ENCODE measurements at places on chromosomes 7 and 10.

DNA sequence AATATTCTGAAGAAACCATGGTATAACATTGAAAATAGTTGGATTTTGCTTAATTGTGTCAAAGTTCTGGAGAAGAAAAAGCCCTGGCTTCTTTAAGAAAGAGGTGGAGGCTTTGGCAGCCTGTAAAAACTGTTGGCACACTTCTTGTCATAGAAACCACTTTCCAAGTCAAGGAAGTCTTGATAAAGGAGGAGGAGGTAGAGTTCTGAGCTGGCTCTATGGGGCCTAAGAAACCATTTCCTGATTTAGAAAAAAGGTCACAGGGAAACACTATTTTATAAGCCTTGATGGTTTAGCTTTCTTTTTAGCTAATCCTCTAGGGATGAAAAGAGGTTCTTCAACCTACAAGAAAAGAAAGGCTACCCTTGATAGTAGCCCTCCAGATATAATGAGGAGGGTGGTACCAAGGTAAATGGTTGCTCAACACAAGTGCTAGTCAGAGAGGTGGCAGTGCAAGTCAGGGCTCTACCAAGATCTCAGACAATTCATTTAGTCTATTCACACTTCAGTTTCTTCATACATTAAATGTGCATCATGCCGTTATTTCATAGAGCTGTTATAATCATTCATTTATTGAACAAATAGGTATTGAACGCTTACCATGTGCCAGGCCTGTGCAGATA, 346.9 kb downstream of the RNLS start:
- no peak for DNase-seq

DNA sequence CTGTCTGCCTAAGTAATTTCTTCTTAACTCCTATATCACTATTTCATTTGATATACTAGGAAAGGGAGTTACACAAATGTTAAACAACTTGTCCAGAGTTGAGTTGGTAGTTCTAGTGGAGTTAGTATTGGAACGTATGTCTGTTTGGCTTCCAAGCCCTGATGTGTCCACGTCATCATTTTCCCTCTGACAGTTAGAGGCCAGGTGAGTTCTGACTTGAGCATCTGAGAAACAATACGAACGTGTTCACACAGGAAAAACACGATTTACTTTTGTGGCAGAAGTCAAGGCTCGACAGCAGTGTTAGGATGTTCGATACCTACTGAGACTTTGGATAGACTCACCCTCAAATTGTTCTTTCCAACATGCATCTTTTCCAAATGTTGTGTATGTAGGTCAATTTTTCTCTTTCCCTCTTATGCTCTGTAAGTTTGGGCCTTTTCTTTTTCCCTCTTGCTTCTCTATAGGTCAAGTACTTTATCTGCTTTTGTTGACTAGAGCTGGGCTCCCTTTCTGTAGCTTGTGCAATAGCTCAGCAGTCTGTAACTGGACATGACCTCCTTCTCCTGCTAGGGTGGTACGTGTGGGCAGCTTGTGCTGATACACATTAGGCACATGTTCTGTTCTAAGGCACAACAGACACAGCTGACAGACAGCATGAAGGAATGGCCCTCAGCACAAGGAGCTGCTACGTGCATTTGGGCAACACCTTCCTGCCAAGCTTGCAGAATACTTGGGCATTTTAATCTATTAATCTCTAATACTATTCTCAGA, 222.9 kb downstream of the PTEN start:
- no peak for DNase-seq

DNA sequence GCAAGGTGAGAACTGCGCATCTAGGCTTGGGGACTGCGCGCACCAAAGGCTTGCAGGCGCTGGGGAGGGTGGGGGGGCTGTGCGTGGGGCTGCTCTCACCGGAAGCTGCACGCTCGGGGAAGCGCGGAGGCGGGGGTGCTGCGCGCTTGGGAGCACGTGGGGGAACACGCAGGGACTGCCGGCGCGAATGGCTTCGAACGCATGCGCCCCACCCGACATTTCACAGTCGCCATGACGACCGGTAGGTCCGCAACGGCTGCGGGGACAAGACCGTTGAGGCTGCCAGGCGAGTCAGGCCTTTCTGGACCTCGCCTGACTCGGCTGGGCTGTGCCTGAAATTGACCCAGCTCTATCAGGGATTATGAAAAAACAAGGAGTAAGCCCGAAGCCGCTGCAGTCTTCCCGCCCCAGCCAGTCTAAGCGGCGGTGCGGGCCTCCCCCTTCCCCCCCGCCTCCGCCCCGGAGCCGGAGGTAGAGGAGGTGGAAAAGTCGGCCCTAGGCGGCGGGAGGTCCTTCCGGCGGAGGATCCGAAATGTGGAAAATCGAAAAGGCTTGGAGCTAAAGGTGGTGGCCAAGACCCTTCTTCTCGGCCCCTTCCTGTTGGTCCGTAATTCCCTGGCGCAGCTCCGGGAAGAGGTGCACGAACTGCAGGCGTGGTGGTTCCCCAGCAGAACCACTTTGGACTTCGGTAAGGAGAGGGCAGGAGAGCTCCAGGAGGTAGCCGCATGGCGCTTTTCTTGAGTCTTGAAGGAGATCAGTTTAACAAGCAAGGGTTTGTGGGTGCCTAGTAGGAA, 34.9 kb upstream of the STEAP1 start:
- peak; percentile 20 for DNase-seq

DNA sequence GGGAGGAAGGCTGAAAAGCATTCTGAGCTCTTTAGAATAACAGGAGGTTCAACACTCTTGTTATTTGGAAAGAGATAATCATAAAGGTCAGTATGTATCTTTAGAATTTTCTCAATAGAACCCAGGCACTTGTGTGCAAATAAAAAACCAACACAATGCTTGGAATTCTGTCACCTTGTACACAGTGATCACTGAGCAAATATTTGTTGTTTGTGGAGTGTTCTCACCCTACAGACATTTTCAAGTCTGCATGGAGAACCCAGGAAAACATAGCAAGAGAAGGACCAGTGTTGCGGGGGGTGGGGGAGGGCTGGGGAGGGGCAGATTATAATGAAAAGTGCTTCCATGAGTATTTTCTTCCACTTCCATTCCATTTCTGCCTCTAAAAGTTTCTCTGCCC, 87.4 kb downstream of the FAM107B start:
- DNase-seq = no peak

DNA sequence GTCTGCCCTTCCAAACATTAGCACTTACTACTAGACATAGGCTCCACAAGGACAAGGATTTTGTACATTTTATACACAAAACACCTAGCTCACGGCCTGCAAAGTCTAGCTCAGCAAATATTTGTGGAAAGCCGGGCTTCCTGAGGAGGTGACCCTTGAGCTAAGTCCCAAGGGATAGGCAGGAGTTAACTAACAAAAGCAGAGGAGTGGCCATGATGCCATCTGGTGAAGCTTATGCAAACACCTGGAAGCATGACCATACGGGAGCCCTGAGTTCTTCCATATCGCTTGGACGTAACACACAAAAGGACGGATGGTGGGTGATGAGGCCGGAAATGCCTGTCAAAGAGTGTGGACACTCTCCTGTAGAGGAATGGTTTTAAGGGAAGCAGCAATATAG, 25.9 kb upstream of the YAE1 start:
- DNase-seq = peak; percentile 54

- DNase-seq = no peak
Observed at GRCh38 chr10:47401874-47402640, 18.0 kb upstream of the ZNF488 start.

DNA sequence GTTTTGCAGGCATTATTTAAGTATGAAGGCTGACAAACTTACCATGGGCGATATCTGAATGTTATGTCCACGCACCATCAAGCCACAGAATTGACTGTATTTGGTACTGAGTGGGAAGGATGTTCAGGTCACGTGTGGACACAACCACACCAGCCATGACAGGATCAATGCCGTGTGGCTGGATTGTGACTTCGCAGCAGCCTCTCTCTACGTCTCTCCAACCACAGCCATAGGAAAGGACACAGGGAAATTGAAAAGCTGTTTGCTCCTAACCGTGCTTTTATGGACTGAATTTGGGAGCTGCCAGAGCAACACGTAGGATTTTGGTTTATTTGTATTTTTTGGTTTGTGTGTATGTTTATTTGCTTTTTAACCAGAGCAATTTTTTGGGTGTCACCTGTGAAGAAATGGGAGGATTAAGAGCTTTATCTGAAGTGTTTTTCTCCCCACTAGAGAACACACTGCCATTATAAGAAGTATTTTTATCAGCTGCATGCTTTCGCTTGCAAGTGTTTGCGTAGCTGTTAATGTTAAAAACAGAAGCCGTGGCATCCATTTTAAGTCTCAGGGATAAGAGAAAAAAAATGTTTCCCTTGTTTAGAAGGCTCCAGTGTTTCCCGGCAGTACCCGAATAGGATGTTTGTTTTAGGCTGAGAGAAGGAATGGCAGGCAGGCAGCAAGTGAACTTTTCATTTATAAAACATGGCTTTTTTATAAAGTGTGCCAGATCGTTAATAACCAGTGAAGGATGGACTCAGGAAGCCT, 401.1 kb upstream of the NFE2L3 start:
- DNase-seq = no peak

- no peak for DNase-seq
Observed at GRCh38 chr10:127313996-127314700, 117.8 kb upstream of the INSYN2A start.

- no peak for DNase-seq
Observed at GRCh38 chr7:30802812-30803211, 31.6 kb downstream of the MINDY4 start.

DNA sequence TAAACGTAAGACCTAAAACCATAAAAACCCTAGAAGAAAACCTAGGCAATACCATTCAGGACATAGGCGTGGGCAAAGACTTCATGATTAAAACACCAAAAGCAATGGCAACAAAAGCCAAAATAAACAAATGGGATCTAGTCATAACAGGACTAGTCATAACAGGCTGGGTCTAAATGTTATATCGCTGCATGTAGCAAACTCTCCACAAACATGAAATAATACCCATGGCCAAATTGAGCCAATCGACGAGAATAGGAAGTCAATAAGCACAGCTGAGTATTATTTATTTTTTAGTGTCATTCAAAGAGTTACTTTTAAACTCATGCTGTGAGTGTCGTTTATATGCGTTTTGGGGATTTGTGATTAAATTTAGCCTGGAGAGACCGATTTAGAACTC, 225.1 kb downstream of the TFEC start:
- DNase-seq = no peak

DNA sequence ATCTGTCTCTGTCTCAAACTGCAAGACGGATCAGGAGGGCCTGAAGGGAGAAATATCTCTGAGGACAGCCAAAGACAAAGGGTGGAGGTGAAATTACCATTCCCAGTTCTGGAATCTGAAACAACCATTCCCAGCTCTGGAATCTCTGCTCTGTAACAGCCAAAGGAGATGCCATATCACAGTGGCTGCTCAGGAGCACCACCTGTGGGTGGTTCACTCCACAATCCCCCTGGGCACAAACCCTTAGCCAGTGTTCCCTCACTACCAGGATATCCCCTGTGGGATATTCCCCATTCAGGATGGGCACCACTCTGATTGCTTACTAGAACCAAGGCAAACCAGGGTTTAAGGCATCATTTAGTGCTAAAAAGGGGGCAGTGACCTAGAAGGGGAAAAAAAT, 199.0 kb downstream of the HTR7 start:
- no peak for DNase-seq

GRCh38 chr7:102819151-102819550, 70.4 kb downstream of the FAM185A start:
- no peak for DNase-seq

DNA sequence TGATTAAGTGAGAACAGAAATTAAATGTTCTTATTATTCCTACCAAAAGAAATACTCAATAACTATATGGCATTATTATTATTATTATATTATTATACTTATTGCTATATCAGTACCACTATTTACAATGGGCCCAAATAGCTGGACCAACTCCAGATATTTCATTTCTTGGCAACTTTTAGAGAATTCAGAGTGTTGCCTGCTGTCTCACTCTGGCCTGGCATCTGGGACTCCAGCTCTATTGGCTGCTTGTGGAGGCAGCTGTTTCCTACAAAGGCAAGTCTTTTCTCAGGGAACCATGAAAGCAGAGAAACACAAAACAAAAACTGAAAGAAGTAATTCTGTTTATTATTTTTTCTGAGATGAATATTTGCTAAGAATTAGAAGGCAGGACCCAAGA, 105.1 kb upstream of the SORCS1 start:
- no peak for DNase-seq

- DNase-seq = peak; percentile 84
Observed at GRCh38 chr7:107169120-107170050, 582 bp downstream of the HBP1 start.

GRCh38 chr10:113679463-113680189, at the start of gene CASP7:
CASP7 (plus strand) TSS chr10:113679912; CDS start chr10:113697494, 17,582 bp downstream.
- peak; percentile 15 for DNase-seq

- peak; percentile 34 for DNase-seq
Observed at GRCh38 chr7:37201003-37201875, 247.4 kb downstream of the ELMO1 start.

DNA sequence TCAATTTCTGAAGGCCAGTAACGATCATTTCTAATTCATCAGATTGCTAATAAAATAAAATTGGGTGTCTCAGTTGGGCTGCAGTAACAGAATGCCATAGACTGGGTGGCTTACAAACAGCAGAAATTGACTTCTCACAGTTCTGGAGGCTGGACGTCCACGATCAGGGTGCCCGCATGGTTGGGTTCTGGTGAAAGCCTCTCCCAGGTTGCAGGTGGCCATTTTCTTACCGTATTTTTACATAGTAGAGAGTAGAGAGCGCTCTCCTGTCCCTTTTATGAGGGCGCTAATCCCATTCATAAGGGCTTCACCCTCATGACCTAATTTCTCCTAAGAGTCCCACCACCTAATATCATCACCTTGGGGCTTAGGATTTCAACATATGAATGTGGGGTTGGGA, 106.0 kb downstream of the SPAG6 start:
- DNase-seq = no peak

- DNase-seq = no peak
Observed at GRCh38 chr10:14656052-14656730, 118.5 kb downstream of the FAM107B start.

DNA sequence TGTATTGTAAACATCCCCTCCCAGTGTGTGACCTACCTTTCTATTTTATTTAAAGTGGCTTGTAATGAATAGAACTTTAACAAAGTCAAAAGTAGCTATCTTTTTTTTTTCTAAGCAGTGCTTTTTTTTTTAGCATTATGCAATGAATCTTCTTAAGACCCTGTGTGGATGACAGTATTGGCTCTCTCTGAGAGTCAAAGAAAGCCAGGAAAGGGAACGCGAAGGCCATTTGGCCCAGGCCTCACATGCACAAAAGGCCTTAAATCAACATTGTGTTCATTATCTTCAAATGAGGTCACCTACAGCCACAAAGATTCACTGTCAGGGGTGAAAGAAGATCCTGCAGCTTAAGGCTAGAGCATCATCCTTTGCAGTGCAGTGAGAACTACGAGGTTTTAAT, 721.5 kb downstream of the GRID1 start:
- no peak for DNase-seq

- DNase-seq = no peak
Observed at GRCh38 chr7:67455508-67455907, 458.9 kb downstream of the TYW1 start.

DNA sequence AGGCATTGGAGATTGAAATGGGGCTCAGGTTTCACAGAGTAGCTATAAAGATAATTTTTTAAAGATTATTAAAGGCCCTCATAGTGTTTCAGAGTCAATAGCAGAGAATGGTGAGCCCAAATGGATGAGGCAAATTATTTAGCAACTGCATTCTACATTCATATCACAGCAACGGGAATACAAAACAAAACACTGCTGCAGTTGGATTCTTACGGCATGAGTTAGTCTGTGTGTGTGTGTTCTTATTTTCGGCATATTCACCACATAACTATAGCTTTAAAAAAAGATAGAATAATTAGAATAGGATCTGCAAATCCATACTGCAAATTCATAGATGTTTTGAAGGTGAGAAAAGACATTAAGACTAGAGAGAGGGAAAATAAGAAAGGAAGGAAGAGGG, 66.0 kb downstream of the SUGCT start:
- no peak for DNase-seq

Measured in NCI-H187 (cell line).